ENCODE measurements at places on chromosomes 6 and 20.

DNA sequence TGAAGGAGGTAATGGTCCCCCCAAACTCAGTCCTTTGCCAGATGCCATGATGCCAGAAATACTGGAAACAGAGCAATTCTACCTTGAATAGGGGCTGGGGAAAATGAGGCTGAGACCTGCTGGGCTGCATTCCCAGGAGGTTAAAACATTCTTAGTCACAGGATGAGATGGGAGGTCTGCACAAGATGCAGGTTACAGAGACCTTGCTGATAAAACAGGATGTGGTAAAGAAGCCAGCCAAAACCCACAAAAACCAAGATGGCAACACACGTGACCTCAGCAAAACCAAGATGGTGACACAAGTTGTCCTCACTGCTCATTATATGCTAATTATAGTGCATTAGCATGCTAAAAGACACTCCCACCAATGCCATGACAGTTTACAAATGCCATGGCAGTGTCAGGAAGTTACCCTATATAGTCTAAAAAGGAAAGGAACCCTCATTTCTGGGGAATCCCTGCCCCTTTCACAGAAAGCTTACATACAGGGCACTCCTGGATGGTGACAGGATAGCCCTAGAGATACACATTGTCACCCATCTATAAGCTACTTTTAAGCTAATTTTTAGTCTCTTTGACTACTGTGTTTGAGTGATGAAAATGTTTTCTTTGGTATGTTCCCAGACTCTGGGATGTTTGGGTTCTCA, 979.7 kb downstream of the TBC1D32 start:
- no peak for DNase-seq

GRCh38 chr20:48897305-48898010, 24.1 kb upstream of the ARFGEF2 start:
- DNase-seq, result no peak

GRCh38 chr20:1508574-1508973, 17.4 kb upstream of the SIRPB2 start:
- no peak for DNase-seq

GRCh38 chr6:139027620-139028182, 844 bp upstream of the ABRACL start:
- peak; percentile 62 for DNase-seq

DNA sequence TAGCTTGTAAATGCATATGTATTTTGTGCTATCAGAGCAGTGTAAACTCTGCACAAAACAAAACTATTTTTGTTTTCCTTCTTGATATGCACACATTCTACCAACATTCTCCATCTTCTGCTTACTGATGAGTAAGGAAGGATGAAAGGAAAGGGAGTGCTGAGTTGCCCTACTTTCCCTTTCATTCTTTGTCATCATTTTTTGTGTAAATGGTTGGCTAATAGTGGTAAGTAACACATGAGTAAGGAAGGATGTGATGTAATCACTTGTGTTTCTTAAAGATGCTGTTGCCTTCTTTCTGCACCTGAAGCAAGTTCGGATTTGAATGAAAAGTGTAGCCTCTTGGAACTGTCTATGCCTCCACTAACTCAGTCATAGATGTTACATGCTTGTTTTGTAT, 4.6 kb upstream of the REV3L start:
- DNase-seq, result no peak

GRCh38 chr20:52118016-52118623, 73.5 kb downstream of the ZFP64 start:
- DNase-seq, result no peak

DNA sequence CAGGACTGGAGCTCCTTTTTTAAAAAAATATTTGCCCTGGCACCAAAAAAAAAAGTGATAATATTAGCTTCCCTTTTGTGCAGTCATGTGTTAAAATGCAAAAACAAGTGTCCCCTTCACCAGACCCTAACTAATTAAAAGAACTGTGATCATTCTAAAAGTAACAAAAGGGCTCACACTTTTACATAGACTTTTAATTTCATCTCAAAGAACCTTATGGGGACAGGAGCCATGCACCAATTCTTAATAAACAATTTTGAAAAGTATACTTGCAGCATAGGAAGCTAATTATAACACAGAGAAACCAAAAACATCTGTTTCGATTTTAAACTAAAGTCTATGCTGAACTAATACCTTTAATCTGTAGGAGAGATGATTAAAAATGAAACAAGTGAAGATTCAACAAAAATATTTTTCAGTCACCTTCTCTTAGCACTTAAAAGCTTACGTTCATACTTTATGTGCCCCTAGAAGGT, 17.3 kb downstream of the STX7 start:
- no peak for DNase-seq

- no peak for DNase-seq
Measured at GRCh38 chr6:91310178-91310577, 723.3 kb upstream of the MAP3K7 start.

DNA sequence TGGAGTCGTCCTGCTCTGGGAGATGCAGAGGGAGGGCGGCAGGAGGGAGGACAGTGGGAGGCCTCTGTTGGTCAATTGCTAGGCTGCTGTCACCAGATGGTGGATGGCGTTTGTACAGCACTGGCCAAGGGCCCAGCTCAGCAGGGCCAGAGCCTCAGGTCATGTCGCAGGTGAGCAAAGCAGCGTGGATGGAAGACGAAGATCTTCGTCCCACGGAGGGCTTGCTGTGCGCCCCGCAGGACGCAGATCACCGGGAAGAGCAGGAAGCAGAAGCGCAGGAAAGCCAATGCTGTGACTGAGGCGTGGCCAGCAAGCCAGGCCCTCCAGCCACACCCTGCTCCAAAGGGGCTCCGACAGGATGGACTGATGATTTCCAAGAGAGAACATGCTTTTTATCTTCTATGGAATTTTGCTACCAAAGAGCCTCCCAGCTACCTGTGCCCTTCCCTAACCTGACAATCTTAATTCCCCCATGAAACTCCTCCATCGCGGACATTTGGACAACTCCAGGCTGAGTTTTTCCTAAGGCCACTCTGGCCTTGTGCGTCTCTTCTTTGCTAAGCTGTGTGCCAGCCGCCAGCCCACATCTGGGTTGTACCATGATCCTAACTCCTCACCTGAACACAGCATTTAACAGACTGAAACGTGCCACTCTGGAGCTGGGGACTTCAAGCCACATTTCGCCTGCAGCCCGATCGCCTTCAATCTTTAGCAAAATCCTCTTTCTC, 3.5 kb upstream of the SLCO4A1 start:
- no peak for DNase-seq

- no peak for DNase-seq
Measured at GRCh38 chr6:161127071-161127740, 135.6 kb downstream of the MAP3K4 start.

GRCh38 chr6:37381579-37381978, 27.8 kb downstream of the RNF8 start:
- DNase-seq, result peak; percentile 82

GRCh38 chr20:45983279-45983743, 11.3 kb upstream of the ZNF335 start:
- no peak for DNase-seq

DNA sequence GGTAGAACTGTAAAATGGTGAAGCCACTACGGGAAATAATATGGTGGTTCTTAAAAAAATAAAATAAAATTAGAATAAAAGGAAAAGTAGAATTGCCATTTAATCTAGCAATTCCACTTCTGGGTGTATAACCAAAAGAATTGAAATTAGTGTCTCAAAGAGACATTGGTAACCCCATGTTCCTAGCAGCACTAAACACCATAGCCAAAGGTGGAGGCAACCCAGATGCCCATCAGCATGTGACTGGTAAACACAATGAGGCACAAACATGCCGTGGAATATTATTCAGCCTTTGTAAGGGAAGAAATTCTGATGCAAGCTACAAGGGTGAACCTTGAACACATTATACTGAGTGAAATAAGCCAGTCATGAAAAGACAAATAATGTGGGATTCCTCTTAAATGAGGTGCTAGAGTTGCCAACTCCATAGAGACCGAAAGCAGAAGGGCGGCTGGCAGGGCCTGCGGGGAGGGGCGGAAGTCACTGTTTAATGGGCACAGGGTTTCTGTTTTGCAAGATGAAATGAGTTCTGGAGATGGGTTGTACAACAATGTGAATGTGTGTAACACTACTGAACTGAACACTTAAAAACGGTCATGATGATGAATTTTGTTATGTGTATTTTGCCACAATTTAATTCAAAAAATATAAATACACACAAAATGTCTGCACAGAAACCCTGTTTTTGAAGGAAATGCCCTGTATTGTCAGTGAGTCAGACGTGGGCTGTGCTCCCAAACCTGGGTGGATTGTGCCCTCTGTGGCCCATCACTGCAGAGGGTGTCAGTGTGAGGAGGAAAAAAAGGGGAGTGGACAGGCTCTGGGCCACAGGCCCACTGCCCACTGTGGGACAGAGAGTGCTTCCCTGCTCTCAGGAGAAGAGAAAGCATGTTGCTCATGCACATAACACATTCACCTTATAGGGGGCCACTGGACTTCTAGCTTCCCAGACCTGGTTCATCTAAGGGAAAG, 49.6 kb upstream of the CD93 start:
- no peak for DNase-seq

DNA sequence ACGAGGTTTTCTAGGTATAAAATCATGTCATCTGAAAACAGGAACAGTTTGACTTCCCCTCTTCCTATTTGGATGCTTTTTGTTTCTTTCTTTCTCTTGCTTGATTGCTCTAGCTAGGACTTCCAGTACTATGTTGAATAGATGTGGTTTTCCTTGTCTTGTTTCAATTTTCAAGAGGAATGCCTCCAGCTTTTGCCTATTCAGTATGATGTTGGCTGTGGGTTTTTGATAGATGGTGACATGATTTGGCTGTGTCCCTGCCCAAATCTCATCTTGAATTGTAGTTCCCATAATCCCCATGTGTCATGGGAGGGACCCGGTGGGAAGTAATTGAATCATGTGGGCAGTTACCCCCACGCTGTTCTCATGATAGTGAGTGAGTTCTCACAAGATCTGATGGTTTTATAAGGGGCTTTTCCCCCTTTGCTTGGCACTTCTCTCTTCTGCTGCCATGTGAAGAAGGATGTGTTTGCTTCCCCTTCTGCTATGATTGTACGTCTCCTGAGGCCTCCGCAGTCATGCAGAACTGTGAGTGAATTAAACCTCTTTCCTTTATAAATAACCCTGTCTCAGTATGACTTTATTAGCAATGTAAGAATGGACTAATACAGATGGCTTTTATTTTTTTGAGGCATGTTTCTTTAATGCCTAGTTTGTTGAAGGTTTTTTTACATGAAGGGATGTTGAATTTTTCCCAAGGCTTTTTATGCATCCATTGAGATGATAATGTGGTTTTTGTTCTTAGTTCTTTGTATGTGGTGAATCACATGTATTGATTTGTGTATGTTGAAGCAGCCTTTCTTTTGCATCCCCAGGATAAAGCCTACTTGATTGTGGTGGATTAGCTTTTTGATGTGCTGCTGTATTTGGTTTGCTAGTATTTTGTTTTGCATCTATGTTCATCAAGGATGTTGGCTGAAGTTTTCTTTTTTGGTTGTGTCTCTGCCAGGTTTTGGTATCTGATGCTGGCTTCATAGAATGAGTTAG, 239.1 kb downstream of the THBS2 start:
- DNase-seq, result peak; percentile 21

GRCh38 chr6:22392711-22393110, 95.9 kb upstream of the PRL start:
- no peak for DNase-seq

- DNase-seq, result no peak
Measured at GRCh38 chr6:80357674-80358073, 251.2 kb downstream of the BCKDHB start.

DNA sequence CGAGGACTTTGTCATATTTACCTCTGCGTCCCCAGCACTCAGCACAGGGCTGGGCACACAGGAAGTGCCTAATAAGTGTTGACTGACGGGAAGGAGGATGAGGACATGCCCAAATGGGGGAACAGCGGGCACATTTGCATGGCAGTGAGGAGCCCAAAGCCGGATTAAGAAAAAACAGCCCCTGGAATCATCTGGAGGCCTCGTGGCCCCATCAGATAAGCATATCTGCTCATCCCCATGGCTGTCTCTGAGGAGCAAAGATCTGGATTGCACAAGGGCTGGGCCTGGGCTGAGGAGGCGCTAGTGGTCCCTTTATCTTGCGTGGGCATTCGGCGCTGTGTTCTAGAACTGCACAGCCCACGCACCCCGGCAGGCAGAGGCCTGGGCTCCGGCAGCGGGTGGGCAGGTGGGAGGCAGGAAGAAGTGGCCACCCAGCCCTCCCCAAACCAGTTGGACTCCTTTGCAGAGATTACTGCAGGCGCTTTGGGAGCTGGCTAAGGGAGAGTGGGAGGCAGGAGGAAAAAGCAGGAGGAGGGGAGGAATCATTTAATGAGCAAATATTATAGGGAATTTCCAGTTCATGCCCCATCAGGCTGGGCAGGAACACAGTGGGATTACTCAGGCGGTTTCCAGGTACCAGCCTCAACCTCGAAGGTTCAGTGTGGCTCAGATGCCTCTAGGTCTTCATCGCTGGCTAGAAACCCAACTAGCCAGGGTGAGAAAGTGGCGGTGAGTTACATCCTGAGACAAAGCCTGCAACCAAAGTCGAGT, 108.1 kb downstream of the CEBPB start:
- no peak for DNase-seq

GRCh38 chr6:107129370-107129925, 14.1 kb upstream of the BEND3 start:
- peak; percentile 22 for DNase-seq

GRCh38 chr20:7772371-7772770, 167.9 kb downstream of the HAO1 start:
- DNase-seq, result no peak

DNA sequence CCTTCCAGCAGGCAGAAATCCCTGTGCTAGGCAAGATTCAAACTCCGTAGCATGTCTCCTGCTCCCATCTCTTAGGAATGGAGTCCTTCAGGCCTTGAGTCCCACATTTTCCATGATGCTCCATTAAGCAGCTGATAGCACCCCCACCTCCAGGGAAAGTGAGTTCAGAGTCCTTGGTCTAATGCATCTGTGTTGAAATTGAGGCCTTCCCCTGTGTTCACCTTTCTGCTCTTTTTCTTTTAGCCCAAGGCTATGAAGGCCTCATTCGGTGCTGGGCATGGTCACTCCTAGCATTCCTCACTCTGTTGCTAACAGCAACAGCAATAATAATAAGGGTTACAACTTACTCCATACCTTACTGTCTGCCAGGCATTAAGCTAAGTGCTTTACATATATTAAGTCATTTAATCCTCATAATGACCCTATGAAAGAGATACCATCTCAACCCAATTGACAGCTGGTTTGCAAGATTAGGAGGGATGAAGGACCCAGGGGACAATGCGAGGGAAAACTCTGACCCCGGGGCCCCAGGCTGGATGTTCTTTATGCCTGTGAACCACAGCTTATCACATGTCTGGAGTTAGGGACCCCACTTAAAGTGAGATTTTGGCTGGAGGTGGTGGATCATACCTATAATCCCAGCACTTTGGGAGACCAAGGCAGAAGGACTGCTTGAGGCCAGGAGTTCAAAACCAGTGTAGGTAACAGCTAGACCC, 17.5 kb upstream of the PANK2 start:
- no peak for DNase-seq

DNA sequence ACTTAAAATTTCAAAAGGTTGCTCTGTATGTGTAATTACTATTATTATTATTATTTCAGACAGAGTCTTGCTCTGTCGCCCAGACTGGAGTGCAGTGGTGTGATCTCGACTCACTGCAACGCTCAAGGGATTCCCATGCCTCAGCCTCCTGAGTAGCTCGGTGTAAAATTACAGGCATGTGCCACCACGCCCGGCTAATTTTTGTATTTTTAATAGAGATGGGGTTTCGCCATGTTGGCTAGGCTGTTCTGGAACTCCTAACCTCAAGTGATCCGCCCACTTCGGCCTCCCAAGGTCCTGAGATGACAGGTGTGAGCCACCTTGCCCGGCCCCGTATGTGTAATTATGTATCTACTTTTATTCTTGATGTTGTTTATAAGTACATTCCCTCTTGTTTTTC, 65.3 kb upstream of the ZNF217 start:
- no peak for DNase-seq
